ENCODE measurements at places on chromosomes 4 and X. TPM values are rescaled to one million over a fixed set of nuclear protein-coding genes. Genes with fewer than 3 reads are reported as not detected.

ERCC6L gene
- 1.6 TPM for total RNA-seq

PPP1R2C gene
- total RNA-seq: not detected

SMR3B gene
- not detected for total RNA-seq

SLITRK4 gene
- total RNA-seq: 2.0 TPM

SPINK2 gene
- total RNA-seq: not detected

TACR3 gene
- not detected for total RNA-seq

TRO gene
- total RNA-seq: 23.9 TPM

TMPRSS11A gene
- not detected for total RNA-seq

GAGE12E gene
- total RNA-seq: not detected

Data from smooth muscle cell of the pulmonary artery (primary cell).